ENCODE measurements at places on chromosomes 1 and 21.

DNA sequence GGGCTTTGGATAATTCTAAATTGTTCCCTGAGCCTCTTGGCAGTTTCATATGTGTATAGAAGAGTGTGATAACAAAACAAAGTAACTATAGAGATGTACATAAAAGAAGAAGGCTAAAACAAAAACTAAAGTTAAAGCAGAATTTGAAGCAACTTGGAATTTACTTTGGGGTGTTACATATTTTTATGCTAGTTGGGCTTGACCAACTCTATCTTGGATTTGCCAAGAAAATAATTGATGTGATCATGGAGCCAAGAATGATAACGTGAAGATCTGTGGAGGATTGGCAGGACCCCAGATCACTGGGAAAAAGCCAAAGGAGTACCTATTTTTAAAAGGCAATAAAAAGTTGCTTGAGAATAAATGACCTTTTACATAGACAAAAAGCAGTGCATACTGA is 206.9 kb downstream of the LMO4 start:
- no peaks in the 10 kb centered on the region for H3K36me3 ChIP-seq
- H3K27me3 ChIP-seq, result no peaks in the 10 kb centered on the region
- no peaks in the 10 kb centered on the region for H3K4me1 ChIP-seq

DNA sequence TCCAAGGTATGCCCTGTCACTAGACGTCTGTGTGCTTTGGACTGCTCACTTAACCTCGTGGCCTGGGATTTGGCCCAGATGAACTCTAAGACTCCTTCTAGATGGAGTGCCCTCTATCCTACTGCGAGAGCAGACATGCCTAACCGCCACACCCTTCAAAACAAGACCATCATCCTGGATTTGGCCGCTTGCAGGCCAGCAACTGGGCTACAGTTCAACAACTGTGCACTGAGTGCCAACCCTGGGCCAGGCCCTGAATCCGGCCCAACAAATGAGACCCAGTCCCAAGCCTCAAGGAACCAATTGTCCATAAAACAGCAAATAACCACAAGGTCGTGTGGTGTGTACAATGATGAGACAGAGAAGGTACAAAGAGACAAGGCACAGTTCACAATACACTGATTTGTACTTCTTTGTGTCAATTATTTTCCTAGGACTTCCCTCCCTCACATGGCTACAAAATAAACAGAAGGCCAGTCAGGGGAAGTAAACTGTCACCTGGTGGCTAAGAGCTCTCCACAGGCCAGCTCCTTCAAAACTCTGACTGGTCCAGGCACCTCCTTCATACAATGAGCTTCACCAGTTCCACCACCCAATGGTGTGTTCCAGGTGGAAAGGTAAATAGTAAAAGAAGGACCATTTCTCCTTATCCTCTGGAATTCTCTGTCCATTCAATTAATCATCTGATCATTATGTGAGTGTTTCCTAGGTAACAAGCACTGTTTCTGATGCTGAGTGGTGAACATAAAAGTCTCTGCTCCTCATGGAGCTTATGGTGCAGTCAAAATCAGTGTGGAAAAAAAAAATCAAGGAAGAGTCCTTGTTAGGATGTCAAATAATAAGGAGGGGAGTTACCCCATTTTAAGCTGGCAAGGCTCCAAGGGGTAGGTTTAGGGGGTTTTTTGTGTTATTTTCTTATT is 60.4 kb downstream of the CAPZB start:
- H3K36me3 ChIP-seq, result peaks cover 12% of the 10 kb centered on the region
- no peak for DNase-seq
- H3K27me3 ChIP-seq, result no peaks in the 10 kb centered on the region
- H3K4me3 ChIP-seq, result no peak overlapping the region

GRCh38 chr21:36945496-36946138 is 20.9 kb downstream of the HLCS start:
- H3K36me3 ChIP-seq, result peaks cover 3% of the 10 kb centered on the region
- no peaks in the 10 kb centered on the region for H3K4me1 ChIP-seq
- DNase-seq, result no peak
- H3K27ac ChIP-seq, result no peak overlapping the region
- no peak overlapping the region for H3K4me3 ChIP-seq

DNA sequence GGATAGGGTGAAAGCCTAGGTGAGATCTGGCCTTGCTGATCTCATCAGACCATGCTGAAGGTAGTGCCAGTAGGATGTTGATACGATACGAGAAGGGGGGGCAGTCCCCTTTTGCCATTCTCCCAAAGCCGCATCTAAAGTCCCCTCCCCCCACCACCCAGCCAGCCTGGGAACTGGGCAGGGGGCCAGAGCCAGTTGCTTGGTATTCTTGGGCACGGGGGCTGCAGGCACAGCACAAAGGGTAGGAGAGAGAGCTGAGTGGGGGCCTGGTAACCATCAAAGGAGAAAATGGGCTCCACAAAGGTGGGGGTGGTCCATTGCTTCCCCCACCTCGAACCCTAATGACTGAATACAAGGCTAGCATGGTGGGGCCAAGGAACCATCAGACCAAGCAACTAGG is 5.4 kb downstream of the PEA15 start:
- DNase-seq, result no peak
- peaks cover 18% of the 10 kb centered on the region for H3K36me3 ChIP-seq
- no peak overlapping the region for H3K27ac ChIP-seq

DNA sequence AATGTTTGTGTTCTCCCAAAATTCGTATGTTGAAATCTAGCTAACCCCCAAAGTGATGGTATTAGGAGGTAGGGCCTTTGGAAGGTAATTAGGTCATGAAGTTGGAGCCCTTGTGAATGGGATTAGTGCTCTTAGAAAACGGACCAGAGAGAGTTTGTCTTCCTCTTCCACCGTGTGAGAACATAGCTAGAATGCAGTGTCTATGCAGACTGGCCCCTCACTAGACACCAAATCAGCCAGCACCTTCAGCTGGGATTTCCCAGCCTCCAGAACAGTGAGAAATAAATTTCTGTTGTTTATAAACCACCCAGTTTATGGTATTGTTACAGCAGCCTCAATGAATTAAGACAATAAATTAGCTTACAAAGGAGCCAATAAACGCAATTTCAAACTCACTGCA is 58.0 kb downstream of the KIAA0319L start:
- no peaks in the 10 kb centered on the region for H3K36me3 ChIP-seq
- no peak overlapping the region for H3K27ac ChIP-seq
- DNase-seq, result no peak
- H3K4me1 ChIP-seq, result no peaks in the 10 kb centered on the region

- DNase-seq, result no peak
- H3K36me3 ChIP-seq, result peaks cover 6% of the 10 kb centered on the region
- no peak overlapping the region for H3K27ac ChIP-seq
- H3K27me3 ChIP-seq, result no peaks in the 10 kb centered on the region
Observed at GRCh38 chr1:111161843-111162487, 21.9 kb downstream of the CEPT1 start.

GRCh38 chr1:38053416-38054091 is 7.0 kb upstream of the POU3F1 start:
- H3K4me3 ChIP-seq, result no peak overlapping the region
- peaks cover 29% of the 10 kb centered on the region for H3K4me1 ChIP-seq
- no peak overlapping the region for H3K27ac ChIP-seq
- H3K36me3 ChIP-seq, result no peaks in the 10 kb centered on the region
- no peak for DNase-seq

- no peak for DNase-seq
- no peaks in the 10 kb centered on the region for H3K4me1 ChIP-seq
- H3K27ac ChIP-seq, result no peak overlapping the region
- no peaks in the 10 kb centered on the region for H3K36me3 ChIP-seq
- no peaks in the 10 kb centered on the region for H3K27me3 ChIP-seq
- H3K4me3 ChIP-seq, result no peak overlapping the region
Observed at GRCh38 chr1:4121293-4121684, 221.2 kb upstream of the C1orf174 start.

- H3K4me3 ChIP-seq, result no peak overlapping the region
- H3K27me3 ChIP-seq, result peaks cover 3% of the 10 kb centered on the region
- no peak for DNase-seq
- H3K36me3 ChIP-seq, result no peaks in the 10 kb centered on the region
- H3K4me1 ChIP-seq, result no peaks in the 10 kb centered on the region
Observed at GRCh38 chr1:22408230-22408629, 43.4 kb upstream of the ZBTB40 start.

- no peaks in the 10 kb centered on the region for H3K27me3 ChIP-seq
- no peaks in the 10 kb centered on the region for H3K36me3 ChIP-seq
- peak; percentile 55 for DNase-seq
- no peak overlapping the region for H3K4me3 ChIP-seq
- H3K27ac ChIP-seq, result no peak overlapping the region
- H3K4me1 ChIP-seq, result peaks cover 18% of the 10 kb centered on the region
Observed at GRCh38 chr1:198520524-198521254, 19.8 kb downstream of the ATP6V1G3 start.

GRCh38 chr1:225883616-225884265 is 1.6 kb upstream of the TMEM63A start:
- H3K4me1 ChIP-seq, result peaks cover 30% of the 10 kb centered on the region
- H3K27ac ChIP-seq, result no peak overlapping the region
- DNase-seq, result no peak
- no peaks in the 10 kb centered on the region for H3K27me3 ChIP-seq
- H3K36me3 ChIP-seq, result no peaks in the 10 kb centered on the region

- no peaks in the 10 kb centered on the region for H3K27me3 ChIP-seq
- H3K4me1 ChIP-seq, result peaks cover 21% of the 10 kb centered on the region
- H3K36me3 ChIP-seq, result no peaks in the 10 kb centered on the region
- no peak overlapping the region for H3K4me3 ChIP-seq
Observed at GRCh38 chr1:91683598-91683951, 182.9 kb downstream of the CDC7 start.

DNA sequence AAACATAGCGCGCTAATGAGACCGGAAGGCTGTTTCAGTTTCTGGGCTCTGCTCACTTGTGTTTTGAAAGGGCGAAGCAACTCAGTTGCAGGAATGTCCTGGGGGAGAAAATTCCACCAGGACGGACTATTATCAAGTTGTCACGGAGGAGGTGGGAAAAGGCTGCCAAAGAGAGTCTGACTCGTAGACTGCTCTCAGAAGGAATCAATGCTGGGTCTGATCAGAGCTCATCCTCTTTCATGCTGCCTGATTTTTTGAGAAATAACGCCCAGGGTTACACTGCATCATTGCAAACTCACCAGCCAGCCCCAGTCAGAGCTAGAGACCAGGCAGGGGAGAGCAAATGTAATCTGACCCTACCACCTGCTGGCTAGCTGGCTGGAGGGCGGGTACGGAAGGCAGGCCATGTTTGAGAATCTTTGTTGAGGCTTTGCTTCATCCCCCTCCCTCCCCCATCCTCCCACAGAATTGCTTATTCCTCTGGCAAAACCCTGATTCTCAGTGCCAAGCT is 36.4 kb upstream of the BCL9 start:
- no peak overlapping the region for H3K4me3 ChIP-seq
- H3K27ac ChIP-seq, result no peak overlapping the region
- H3K36me3 ChIP-seq, result no peaks in the 10 kb centered on the region

GRCh38 chr1:165114022-165114888 is 242.3 kb downstream of the LMX1A start:
- DNase-seq, result no peak
- peaks cover 6% of the 10 kb centered on the region for H3K27me3 ChIP-seq
- H3K36me3 ChIP-seq, result no peaks in the 10 kb centered on the region

- no peaks in the 10 kb centered on the region for H3K27me3 ChIP-seq
- H3K4me3 ChIP-seq, result peak overlapping the region; percentile 70
- no peaks in the 10 kb centered on the region for H3K36me3 ChIP-seq
Observed at GRCh38 chr1:232951605-232952004, 1.2 kb downstream of the NTPCR start.
